Activated CD8-positive, alpha-beta T cell treated with anti-CD3 and anti-CD28 coated beads, Interleukin-2, amount 10 ng/mL, durations not matched to agents 7 days and 5 days (primary cell): ENCODE measurements at places on chromosomes 6 and 20. TPM values are rescaled to one million over a fixed set of nuclear protein-coding genes. Genes with fewer than 3 reads are reported as not detected.

Gene GLP1R
- total RNA-seq: not detected

Gene MPIG6B
- 0.71 TPM for total RNA-seq

Gene ZNF391
- total RNA-seq: 1.9 TPM

Gene TRIM40
- not detected for total RNA-seq

Gene MAFB
- total RNA-seq: 0.08 TPM

Gene KCNK17
- total RNA-seq: not detected

Gene SLC22A7
- not detected for total RNA-seq

Gene RING1
- 44.6 TPM for total RNA-seq

Gene ALDH8A1
- 0.47 TPM for total RNA-seq

Gene SNAI1
- 0.37 TPM for total RNA-seq

Gene FKBP1C
- 2.7 TPM for total RNA-seq

Gene THBD
- not detected for total RNA-seq

Gene MRPS18B
- total RNA-seq: 43.6 TPM

GRCh38 chr6:16494793-16495192 lies 256.4 kb downstream of the GMPR start:
- peaks cover 21% of the 10 kb centered on the region for H3K36me3 ChIP-seq
- no peak overlapping the region for H3K4me3 ChIP-seq
- H3K4me1 ChIP-seq: peaks cover 53% of the 10 kb centered on the region
- no peaks in the 10 kb centered on the region for H3K27me3 ChIP-seq
- DNase-seq: no peak
- peak overlapping the region; percentile 48 for H3K27ac ChIP-seq

GRCh38 chr6:110534731-110535492 lies 58.5 kb upstream of the SLC22A16 start:
- no peak overlapping the region for H3K4me3 ChIP-seq
- H3K36me3 ChIP-seq: no peaks in the 10 kb centered on the region

DNA sequence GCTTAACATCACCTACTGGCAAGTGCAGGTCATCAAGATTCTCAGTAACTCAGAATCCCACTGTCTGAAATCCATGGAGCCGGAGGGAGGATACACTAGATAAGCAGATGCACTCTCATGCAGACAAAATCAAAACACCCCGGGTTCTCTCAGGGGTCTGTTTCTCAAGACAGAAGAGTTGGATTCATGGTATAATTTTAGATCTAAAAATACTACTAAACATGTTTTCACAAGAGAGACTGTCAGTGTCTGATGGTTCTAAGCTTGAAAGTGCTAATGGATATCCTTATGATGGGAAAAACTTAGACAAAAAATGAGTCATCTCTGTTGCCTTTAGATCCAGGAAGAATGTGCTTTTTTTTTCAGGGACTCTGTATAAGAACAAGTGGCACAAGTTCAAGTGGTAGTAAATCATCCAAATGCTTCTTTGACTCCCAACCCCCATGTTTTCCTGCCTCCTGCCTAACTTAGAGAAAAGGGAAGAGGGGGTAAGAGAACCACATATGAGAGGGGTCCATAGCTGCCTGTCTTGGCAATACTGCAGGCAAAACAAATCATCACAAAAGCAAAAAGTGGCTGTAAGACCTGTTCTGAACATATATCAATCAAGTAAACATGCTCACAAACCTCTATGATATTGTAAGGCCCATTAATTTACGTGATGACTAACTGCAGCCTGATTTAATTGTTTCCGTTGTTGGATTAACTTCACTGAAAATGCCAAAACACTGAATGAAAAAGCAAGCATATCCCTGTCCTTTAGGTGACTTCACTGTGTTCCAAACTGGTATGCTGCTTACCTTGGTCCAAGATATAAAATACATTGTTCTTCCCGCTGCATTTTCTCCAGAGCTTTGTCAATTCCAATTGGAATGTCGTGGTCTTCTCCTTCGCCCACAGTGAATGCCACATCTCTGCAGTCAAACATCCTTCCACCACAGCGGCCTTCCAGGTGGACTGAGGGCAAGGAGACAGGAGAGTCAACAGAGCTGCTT lies 84.0 kb upstream of the TULP1 start:
- H3K36me3 ChIP-seq: peaks cover 57% of the 10 kb centered on the region
- no peak for DNase-seq
- H3K27me3 ChIP-seq: no peaks in the 10 kb centered on the region
- H3K27ac ChIP-seq: peak overlapping the region; percentile 22

GRCh38 chr6:83247471-83247870 lies 54.3 kb downstream of the RWDD2A start:
- H3K36me3 ChIP-seq: no peaks in the 10 kb centered on the region
- H3K27ac ChIP-seq: no peak overlapping the region
- H3K27me3 ChIP-seq: peaks cover 6% of the 10 kb centered on the region
- no peaks in the 10 kb centered on the region for H3K4me1 ChIP-seq
- H3K4me3 ChIP-seq: no peak overlapping the region

GRCh38 chr6:98358173-98358572 lies 476.2 kb upstream of the POU3F2 start:
- no peaks in the 10 kb centered on the region for H3K27me3 ChIP-seq
- H3K36me3 ChIP-seq: no peaks in the 10 kb centered on the region
- H3K4me1 ChIP-seq: no peaks in the 10 kb centered on the region
- H3K27ac ChIP-seq: no peak overlapping the region
- H3K4me3 ChIP-seq: no peak overlapping the region

- H3K4me3 ChIP-seq: no peak overlapping the region
- no peaks in the 10 kb centered on the region for H3K36me3 ChIP-seq
- H3K27me3 ChIP-seq: no peaks in the 10 kb centered on the region
- no peak overlapping the region for H3K27ac ChIP-seq
- no peaks in the 10 kb centered on the region for H3K4me1 ChIP-seq
Measured at GRCh38 chr20:62227977-62228958, 8.2 kb upstream of the HRH3 start.

GRCh38 chr6:126608681-126609080 lies 268.8 kb downstream of the CENPW start:
- no peak for DNase-seq
- no peaks in the 10 kb centered on the region for H3K27me3 ChIP-seq
- H3K36me3 ChIP-seq: no peaks in the 10 kb centered on the region
- no peak overlapping the region for H3K4me3 ChIP-seq
- H3K27ac ChIP-seq: no peak overlapping the region

DNA sequence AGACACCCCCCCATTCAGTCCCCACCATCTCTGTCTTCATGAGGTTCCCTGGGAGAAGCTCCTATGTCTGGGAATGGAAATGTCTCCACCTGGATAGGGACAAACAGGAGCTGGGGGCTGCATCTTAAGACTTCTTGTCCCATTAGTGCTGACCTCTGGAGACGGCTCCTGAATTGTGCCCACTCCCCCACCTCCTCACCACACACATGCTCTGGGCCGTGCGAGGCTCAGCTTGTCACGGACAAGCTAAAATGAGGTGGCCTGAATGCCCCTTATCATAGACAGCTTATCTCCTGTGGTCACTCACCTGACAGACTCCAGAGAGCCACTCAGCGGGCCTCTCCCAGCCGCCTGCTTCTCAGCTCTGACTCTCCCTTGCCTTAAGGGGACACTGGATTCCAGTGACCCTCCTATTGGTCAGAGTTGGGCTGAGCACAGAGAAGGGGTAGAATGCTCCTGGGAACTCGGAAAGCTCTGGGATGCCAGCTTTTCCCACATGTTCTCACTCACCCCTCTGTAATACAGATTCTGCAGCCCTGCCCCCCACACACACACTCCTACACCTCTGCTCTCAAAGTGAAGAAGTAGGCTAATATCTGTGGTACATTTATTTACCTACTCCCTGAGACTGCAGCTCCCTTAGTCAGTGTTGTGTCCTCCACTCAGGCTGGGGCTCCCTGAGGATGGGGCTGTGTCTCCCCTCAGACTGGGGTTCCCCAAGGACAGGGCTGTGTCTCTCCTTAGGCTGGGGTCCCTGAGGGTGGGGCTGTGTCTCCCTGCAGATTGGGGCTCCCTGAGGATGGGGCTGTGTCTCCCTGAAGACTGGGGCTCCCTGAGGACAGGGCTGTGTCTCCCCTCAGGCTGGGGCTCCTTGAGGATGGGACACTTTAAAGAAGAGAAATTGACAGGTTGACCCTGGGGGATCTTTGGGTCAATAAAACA lies 167.5 kb downstream of the VEGFA start:
- H3K4me3 ChIP-seq: no peak overlapping the region
- H3K36me3 ChIP-seq: no peaks in the 10 kb centered on the region
- no peaks in the 10 kb centered on the region for H3K4me1 ChIP-seq
- H3K27me3 ChIP-seq: no peaks in the 10 kb centered on the region

- no peaks in the 10 kb centered on the region for H3K4me1 ChIP-seq
- H3K27me3 ChIP-seq: no peaks in the 10 kb centered on the region
- no peak for DNase-seq
- H3K36me3 ChIP-seq: no peaks in the 10 kb centered on the region
- no peak overlapping the region for H3K27ac ChIP-seq
- no peak overlapping the region for H3K4me3 ChIP-seq
Measured at GRCh38 chr6:75830959-75831885, 82.2 kb downstream of the MYO6 start.

DNA sequence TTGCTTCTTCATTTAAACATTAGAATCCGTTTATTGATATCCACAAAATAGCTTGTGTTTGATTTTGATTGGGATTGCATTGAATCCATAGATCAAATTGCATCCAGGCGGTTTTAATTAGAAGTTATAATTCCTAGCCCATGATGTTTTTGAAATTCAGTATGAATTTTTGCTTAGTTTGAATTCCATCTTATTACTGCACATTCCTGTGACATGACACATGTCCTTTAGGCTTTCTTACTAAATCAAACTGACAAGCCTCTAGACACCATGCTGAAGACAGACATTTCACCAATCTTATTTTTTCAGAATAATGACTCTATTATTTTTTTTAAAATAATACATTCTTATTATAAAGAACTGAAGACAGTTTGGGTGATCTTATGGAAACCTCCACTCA lies 21.4 kb upstream of the PI16 start:
- H3K27ac ChIP-seq: no peak overlapping the region
- H3K4me3 ChIP-seq: no peak overlapping the region
- peaks cover 4% of the 10 kb centered on the region for H3K27me3 ChIP-seq
- peaks cover 8% of the 10 kb centered on the region for H3K4me1 ChIP-seq

DNA sequence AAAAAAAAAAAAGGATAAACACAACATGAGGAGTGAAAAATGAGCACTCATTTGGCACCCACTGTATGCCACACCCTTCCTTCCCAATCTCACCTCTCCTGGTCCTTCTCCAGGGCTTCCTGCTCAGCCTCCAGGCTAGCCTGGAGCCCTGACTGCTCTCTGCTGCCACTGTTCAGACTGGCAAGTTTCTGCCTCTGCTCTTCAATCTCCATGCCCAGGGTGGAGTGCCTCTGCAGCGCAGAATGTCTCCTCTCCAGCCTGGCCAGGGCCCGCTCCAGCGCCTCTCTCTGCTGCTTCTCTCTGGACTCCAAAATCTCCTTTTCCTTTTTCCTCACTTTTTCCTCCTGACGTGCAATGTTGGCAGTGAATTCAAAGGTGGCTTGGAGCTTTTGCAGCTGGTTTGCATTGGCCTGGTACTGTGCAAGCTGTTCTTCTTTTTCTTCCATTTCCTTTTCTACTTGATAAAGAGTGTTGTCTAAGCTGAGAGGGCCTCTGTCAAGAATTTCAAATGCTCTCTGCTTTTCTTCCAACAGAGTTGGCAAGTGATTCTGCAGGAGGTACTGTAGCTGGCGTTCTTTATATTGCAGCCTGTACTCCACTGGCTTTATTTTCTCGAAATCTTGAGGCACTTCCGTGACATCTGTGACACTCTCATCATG lies 194.4 kb downstream of the KIF16B start:
- DNase-seq: no peak
- no peaks in the 10 kb centered on the region for H3K27me3 ChIP-seq
- H3K27ac ChIP-seq: no peak overlapping the region
- H3K4me1 ChIP-seq: no peaks in the 10 kb centered on the region
- H3K36me3 ChIP-seq: no peaks in the 10 kb centered on the region
- no peak overlapping the region for H3K4me3 ChIP-seq

GRCh38 chr6:165748390-165748789 lies 85.3 kb upstream of the PDE10A start:
- no peak overlapping the region for H3K4me3 ChIP-seq
- no peaks in the 10 kb centered on the region for H3K4me1 ChIP-seq
- H3K36me3 ChIP-seq: no peaks in the 10 kb centered on the region
- DNase-seq: no peak
- no peaks in the 10 kb centered on the region for H3K27me3 ChIP-seq

DNA sequence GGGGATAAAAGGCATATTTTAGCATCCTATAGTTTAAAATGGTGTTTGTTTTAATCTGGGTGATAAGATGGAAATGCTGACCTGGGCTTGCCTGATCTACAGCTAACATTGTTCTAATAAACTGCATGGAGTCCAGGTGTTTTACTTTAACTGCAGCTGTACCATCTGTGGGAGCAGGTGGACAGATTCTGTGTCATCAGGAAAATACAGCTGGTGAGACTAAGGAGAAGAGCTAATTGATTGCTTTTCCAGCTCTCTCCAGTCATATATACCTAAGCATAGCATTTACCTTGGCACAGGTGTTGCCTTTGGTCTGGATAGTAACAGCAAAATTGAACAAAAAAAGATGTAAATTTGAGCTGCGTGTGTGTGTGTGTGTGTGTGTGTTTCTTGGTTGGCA lies 31.6 kb downstream of the CBFA2T2 start:
- H3K4me3 ChIP-seq: no peak overlapping the region
- no peaks in the 10 kb centered on the region for H3K36me3 ChIP-seq
- H3K27ac ChIP-seq: no peak overlapping the region
- no peak for DNase-seq
- H3K27me3 ChIP-seq: no peaks in the 10 kb centered on the region

DNA sequence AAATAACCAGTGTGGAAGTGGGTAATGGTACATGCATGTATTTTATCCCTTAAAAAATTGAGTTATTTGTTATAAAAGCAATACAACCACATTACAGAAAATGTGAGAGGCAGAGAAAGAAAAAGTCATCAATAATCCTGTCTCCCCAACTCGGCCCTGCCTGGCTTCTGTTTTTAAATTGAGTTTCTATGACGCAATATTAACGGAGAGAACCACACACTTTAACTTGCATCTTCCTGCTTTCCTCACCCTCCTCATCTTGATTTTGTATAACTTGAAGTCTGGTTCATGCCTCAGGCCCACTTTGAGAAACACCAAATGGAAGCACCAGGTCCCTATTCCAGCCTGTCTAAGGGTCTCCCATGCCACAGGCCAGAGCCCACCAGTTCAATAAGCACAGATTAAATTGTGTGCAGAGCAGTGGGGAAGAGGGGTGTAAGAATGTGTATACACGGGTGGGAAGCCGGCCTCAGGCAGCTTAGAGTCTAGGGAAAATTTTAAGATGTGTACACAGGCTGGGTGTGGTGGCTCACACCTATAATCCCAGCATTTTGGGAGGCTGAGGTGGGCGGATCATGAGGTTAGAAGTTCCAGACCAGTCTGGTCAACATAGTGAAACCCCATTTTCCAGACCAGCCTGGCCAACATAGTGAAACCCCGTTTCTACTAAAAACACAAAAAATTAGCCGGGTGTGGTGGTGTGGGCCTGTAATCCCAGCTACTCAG lies 15.9 kb downstream of the KCNK5 start:
- H3K4me3 ChIP-seq: no peak overlapping the region
- H3K27me3 ChIP-seq: no peaks in the 10 kb centered on the region
- no peak for DNase-seq
- peaks cover 30% of the 10 kb centered on the region for H3K36me3 ChIP-seq
- peak overlapping the region; percentile 44 for H3K27ac ChIP-seq

DNA sequence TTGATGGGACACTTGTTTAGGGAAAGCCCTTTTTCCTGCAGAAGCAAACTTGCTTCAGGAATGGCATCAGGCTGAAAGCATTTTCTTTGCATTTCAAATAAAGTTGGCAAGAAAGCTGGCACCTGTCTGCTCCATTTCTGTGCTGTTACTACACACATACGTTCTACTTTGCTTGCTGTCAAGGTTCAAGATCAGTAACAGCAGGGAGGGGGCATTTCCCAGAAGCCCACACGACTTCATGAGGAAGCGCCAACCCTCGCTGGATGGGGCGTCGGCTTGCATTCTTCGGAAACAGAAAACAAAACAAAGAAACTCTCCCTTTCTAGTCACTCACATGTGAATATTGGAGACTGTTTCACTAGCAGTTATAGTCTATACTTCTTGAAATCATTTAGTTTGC lies 46.4 kb downstream of the AKAP12 start:
- H3K4me1 ChIP-seq: peaks cover 22% of the 10 kb centered on the region
- H3K36me3 ChIP-seq: no peaks in the 10 kb centered on the region
- no peak overlapping the region for H3K4me3 ChIP-seq
